ENCODE measurements at places on chromosomes 6 and 20.

DNA sequence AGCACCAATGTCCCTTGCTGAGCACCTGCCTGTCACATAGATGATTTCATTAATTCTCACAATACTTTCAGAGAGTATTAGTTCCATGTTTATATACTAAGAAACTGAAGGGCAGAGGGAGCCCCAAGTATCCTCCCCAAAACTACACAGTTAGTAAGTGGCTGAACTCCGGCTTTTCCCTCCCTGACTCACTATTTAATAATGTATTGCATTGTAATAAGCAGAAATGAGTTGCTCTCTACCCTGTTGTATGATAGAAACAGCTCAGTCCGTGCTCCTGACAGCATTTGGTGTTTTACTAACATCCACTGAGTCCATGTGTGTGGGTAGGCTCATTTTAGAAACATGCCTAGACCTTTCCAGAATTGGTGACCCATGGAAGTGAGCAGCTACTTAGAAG lies 76.8 kb downstream of the OLIG3 start:
- DNase-seq: no peak

DNA sequence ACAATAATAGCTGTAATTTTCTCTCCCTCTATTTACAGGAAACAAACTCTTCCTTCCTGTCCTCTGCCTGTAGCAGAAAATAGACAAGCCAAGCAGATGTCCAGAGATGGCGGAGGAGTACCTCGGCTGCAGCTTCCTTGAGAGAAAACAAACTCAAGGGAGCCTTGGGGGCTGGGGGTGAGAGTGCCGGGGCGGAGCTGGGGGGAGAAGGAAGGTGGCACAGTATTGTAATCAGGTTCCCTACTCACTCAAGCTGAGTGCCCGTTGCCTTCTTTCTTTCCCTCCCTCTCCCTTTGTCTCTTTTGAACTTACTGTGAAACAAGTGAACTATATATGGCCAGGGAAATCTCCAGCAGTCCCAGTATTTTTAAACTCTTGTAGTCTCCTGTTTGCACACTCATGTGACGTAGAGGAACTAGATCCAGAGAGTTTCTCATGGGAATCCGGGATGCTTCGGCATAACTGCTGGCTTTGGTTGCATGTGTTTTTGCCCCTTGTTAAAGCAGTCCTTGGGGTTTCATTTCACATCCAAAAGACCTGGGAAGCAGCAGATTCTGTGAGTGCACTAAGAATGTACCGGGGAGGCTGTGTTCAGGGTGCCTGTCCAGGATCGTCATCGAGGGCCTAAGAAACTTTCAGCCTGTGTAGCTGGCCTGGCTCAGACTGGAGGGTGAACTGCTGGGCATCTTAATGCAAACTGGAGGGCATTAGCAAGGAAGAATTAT lies 44.6 kb upstream of the HDDC2 start:
- DNase-seq: no peak

GRCh38 chr6:34928695-34929094 lies 39.6 kb downstream of the ANKS1A start:
- DNase-seq: no peak

DNA sequence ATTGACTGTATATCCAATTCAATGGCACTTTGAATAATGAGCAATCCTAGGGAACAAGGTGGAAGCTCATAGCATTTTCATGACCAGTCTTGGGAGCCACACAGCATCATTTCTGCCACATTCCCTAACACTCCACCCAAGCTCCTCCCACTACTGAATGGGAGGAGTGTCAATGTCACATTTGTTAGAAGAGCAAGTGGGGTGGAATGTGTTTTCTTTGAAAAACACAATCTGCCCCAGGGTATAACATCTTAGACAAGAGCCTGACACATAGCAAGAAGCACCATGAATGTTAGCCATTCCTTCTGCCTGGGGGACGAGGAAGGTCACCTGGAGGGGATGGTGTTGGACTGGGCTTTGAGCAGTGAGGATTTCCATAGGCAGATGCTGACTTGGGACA lies 258.3 kb upstream of the PMEPA1 start:
- no peak for DNase-seq

DNA sequence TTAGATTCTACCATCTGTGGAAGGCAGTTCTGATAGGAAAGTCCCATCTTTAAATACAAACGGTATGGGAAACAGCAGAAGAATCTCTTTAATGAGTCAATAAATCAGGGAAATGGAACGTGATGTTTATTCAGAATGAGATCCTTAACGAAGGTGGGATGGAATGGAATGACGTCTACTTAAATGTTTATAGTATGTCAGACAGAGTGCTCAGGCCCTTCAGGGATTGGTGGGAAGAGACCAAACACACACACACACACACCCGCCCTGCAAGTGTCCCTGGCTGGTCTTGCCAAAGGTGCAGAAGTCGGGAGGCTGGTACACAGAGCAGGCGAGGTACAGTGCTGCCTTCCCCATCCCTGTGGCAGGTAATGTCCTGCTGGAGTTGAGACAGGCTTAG lies 164.0 kb downstream of the FARS2 start:
- no peak for DNase-seq

- no peak for DNase-seq
These were observed 38.3 kb downstream of the MAP7 start for GRCh38 chr6:136511926-136512325.

DNA sequence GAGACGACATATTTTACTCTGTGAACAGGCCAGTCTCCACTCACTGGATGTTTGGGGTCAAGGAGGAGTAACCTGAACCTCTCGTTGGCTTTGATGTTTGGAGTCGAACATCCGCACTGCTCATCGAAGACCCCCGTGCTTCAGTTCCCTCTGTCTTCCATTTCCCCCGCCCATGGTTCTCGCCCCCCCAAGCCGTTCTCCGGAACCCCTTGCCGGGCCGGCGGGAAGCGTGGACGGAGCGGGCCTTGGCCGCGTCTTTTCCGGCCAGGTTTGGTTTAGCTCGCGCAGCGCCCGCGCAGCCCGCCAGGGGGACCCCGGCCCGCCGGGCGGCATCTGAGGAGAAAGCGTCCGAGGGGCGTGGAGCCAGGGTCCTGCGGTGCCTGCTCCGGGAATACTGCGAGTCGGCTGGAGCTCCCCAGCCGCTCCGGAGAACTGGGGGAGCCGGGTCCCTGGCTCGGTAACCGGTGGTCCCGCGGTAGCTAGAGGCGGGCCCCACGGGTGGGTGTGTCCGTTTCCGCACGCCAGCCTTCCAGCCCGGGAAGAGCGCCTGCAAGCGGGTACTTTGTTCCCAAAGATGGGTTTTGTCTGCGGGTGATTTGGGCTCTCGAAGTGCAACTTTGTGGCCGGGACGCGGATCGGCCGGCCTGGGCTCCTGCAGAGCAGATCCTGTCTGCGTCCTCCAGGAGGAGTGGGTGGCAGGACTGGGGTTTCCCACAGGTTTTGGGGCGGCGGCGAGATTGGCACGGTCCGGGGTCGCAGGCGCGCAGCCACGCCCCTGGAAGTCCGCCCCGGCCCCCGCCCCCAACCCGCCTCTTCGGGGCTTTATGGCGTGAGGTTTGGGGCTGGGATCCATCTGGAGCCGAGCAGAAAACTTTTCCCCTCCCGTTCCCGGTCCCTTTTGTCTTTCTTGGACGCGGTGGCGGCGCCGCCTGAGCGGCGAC lies at the start of gene TMEM200A:
TMEM200A (plus strand) TSS at position 852 of the 941 bp plus-strand sequence. CDS start 74,406 bp downstream, outside the sequence.
- no peak for DNase-seq

- DNase-seq: no peak
These were observed 70.5 kb upstream of the PRL start for GRCh38 chr6:22367346-22367745.

DNA sequence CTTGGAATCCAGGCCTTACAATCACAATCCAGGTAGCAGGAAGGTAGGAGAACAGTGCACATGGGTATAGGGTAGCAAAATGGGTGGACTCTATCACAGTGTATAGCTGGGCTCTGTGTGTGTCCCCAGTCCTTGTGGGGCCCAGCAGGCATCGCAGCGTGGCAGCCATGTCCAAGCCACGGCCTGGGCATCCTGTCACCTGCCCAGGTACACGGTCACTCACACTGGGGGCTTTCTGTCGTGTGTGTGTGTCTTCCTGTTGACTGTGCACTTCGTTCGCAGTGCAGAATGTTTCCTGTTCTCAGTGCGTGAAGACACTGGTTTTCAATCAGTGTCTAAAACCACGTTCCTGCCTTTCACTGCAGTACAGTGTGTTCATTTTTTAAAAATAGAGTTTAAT lies 523.2 kb upstream of the JARID2 start:
- DNase-seq: no peak

GRCh38 chr20:54195483-54196472 lies 12.1 kb upstream of the PFDN4 start:
- DNase-seq: no peak

- no peak for DNase-seq
These were observed 47.5 kb upstream of the NAA20 start for GRCh38 chr20:19969507-19970255.

GRCh38 chr6:125302840-125303511 lies 1.2 kb upstream of the HDDC2 start:
- no peak for DNase-seq

DNA sequence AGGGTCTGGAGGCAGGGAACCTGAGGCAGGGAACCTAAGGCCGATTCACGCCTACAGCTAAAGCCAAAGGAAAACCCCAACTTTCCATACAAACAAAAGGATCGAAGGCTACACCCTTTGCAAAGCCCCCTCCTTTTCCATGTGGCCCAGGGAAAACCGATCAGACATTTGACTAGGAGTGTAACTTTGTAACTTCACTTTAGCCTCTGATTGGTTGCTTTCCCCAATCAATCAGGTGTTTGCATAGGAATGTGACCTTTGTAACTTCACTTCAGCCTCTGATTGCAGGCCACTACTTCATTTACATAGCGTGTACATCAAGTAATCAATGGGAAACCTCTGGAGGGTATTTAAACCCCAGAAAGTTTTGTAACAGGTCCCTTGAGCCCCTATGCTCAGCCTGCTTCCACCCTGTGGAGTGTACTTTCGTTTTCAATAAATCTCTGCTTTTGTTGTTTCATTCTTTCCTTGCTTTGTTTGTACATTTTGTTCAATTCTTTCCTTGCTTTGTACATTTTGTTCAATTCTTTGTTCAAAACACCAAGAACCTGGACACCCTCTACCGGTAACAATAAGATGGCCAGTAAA lies 43.3 kb downstream of the CHD6 start:
- no peak for DNase-seq

DNA sequence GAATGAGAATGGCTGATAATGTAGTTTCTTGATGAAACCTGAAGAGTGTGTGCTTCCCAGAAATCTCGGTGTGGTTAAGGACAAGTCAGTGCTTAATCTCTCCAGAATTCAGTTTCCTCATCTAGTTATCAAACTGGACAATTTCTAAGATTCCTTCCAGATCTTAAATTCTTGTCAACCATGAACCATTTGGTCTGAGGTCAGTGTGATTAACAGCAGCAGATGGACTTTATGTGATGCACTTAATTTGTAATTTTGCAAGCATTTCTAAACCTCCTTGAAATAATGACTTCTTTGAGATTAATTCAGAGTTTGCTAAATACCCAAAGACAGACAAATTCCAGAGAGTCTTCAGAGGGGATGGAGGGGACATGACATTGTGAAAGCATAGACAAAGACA lies 160.3 kb downstream of the KIF16B start:
- no peak for DNase-seq

- no peak for DNase-seq
These were observed 50.7 kb downstream of the TGM2 start for GRCh38 chr20:38114353-38114791.

- no peak for DNase-seq
These were observed 30.3 kb downstream of the PPP1R16B start for GRCh38 chr20:38835792-38836191.

- DNase-seq: no peak
These were observed 22.3 kb downstream of the FAM50B start for GRCh38 chr6:3871515-3871914.
